Heart left ventricle (tissue), 16 donors: ENCODE measurements at places on chromosomes 2 and 18. TPM values are rescaled to one million over a fixed set of nuclear protein-coding genes. Genes with fewer than 3 reads are reported as not detected.

GRCh38 chr18:6776188-6776587 lies 46.7 kb downstream of the ARHGAP28 start:
- DNase-seq = no peak

TUBB8B gene
- not detected for total RNA-seq

IFIH1 gene
- 24.2 TPM for total RNA-seq

ALKAL2 gene
- total RNA-seq = 5.3 TPM

ZNF396 gene
- 0.52 TPM for total RNA-seq

GRCh38 chr18:49112664-49113063 lies 161.9 kb upstream of the SMAD7 start:
- DNase-seq = no peak

GRCh38 chr2:102141970-102142828 lies at the start of gene IL1R1:
Gene IL1R1, plus strand, starts transcription at chr2:102142746. Its CDS starts 14,979 bp downstream, at chr2:102157725.
- peak; percentile 89 for DNase-seq

DNA sequence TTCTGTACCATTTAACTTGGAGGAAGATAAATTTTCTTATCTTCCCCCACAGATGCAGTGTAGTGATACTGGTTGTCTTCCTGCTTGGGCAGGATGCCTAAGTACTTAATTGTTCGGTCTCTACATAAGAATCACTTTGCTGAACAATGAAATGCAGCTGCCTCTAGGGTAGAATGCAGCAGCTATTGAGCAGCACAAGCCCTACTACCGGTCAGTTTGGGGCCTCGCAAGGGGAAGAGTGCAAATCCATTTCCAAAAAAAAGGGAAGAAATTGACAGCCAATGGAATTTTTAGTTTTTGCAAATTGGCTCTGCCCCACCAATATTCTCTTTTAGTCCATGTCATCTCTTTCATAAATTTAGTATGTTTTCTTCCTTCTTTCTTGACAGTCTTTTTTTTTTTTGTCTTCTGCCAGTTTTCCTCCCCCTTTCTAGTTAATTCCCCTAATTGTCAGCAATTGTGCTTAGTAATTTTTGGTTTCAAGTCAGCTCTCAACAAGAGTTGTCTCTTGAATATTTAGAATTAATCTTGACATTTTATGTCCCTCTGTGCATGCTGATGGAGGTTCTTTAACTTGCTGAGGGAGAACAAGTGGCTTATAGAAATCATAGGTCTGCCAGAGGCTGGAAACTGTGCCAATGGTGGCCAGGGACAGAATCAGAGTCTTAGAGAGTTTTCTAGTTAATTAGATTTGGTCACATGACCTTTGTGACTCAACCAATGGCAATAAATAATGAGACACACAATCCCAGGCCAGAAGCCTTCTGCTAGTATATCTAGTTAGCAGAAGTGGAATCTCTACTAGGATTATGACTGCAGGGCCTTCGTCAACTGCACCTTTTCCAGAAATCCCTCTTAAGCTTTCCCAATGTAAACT lies 270.0 kb downstream of the CTNNA2 start:
- DNase-seq = no peak

- DNase-seq = no peak
Observed at GRCh38 chr2:195489101-195489500, 167.9 kb upstream of the SLC39A10 start.

- DNase-seq = no peak
Observed at GRCh38 chr2:1538663-1539062, 125.4 kb downstream of the TPO start.

EML6 gene
- total RNA-seq = 0.25 TPM

- DNase-seq = no peak
Observed at GRCh38 chr18:59150236-59150635, 10.6 kb downstream of the SEC11C start.

DNA sequence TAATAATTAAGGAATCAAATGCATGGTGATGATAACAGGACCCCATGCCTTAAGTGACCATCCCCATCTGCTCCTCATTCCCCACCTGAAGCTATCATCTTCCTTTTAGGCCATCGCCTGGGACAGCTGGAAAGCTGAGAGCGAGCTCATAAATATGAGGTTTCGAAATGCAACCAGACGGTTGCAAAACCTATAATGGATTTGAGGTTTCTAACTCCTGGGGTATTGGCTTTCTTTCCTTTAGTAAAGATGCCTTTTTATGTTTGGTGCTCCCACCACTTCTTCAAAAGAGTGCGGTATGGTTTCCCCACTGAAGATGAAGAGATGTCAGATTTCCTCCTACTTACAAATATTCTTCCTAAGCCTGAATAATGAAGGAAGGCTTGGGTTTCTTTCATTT lies 1589.5 kb upstream of the PIK3C3 start:
- no peak for DNase-seq

- no peak for DNase-seq
Observed at GRCh38 chr2:11777066-11777782, 30.8 kb downstream of the LPIN1 start.

RAD51AP2 gene
- total RNA-seq = 0.12 TPM

- no peak for DNase-seq
Observed at GRCh38 chr2:55056024-55056521, 5.8 kb upstream of the RTN4 start.

- no peak for DNase-seq
Observed at GRCh38 chr2:188527141-188527540, 235.5 kb downstream of the GULP1 start.

CPO gene
- total RNA-seq = 0.67 TPM

DNA sequence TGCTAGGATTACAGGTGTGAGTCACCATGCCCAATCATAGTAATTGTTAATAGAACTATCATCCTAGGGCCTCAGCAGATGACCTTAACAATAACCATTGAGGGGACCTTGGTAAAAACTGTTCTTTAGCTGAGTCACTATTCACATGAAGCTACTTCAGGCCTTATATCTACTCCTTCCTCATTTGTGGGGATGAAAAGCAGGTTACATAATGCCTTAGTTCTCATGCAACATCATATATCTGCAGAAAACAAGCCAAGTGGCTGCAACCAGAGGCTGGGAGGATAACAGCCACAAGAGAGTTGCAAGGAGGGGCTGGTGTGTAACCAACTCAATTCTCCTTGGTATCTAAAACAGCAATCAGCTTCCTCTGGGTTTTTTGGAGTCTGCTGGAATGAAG lies 445.4 kb downstream of the NBAS start:
- DNase-seq = no peak

DNA sequence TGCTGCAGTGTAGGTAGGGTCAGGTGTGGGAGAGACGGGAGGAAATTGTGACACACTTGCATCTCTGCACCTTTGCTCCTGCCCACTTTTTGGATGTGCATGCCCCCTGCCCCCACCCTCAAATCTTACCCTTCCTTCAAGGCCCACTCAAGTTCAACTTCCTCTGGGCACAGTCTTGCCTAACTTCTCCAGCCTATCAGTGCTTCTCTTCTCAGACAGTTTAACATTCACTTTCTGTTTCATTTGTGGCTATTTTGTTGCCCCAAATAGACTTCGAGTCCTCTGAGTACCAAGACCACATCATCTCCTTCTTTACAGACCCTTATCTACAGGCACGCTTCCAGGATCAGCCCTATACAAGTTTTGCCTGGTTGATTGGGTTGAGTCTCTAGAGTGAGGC lies 2.7 kb downstream of the ST8SIA5 start:
- DNase-seq = no peak

GRCh38 chr2:60529785-60530627 lies 23.4 kb downstream of the BCL11A start:
- DNase-seq = no peak

DNA sequence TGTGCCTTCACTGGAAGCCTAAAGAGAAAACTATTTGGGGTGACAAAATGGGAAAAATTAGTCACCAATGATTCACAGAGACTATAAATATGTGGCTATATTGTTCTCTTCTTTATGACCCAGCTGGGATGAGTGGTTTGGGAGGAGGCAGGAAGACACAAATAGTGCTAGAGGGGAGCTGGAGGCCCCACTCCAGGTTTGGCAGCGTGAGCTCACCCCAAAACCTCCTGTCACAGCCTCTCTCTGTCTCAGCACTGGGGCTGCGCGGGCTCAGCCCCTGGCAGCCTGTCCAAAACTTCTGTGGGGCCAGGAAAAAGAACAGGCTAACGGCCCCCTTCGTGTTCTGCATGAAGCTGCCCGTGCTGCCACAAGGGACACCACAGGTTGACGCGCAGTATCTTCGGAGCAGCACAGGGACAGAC lies 73.2 kb upstream of the LCLAT1 start:
- no peak for DNase-seq

DNA sequence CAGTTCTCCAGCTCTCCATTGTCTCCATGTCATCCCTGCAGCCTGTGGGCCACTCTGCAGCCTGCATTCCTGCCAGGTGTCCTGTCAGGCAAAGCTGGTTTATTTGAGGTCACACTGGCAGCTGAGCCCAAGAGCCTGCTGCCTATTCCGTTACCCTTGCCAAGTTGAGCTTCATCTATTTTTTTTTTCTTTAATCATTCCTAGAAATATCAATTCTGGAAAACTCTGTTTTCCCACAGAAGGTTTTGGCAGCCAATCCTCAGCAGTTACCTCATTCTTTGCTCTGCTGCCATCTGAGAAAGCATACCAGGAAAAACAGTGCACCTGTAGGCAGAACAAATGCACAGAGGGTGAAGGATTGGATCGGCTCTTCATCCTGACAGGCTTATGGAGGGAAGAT lies 411.0 kb upstream of the ACVR2A start:
- no peak for DNase-seq

DNA sequence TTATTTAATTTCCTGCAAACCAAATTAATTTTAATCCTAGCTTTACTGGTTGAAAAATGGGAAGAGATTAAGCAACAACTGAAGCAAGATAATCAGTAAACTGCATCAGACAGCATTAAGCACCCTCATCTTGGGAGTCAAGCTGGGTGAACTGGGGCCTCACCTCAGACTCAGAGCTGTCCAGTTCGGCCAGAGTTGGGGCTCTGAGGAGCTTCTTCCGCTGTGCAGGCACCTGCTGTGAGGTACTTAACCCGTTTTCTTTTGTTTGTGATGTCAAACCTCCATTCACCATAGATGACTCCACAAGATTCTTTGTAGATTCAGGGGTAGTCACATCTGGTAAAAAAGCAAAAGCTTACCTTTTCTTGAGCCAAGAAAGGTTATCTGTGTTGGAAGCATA lies 71.8 kb downstream of the PRELID3A start:
- DNase-seq = no peak

PROC gene
- not detected for total RNA-seq

DNA sequence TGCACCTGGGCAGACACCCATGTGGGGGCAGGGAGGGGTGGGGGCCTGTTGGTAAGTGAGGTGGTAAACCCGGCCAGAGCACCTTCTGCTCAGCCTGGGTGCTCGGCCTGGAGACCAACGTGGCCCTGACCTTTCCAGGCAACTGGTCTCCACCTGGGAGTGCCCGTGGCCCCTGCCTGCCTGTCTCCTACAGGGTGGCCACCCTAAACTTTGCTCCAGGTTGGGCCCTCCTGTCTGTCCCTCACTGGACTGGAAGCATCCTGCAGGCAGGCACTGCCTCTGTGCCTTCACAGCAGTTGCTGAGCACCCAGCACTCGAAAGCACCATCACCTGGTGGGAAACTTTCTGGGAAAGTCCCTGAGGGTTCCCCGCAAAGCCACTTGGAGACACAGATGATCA lies 171.3 kb downstream of the TWIST2 start:
- no peak for DNase-seq

GAL3ST2 gene
- total RNA-seq = not detected

CD302 gene
- 10.5 TPM for total RNA-seq

INHBB gene
- total RNA-seq = 2.0 TPM

- no peak for DNase-seq
Observed at GRCh38 chr2:212001325-212001724, 537.3 kb downstream of the ERBB4 start.
